M059J (cell line): ENCODE measurements at places on chromosomes 1 and 21. TPM values are rescaled to one million over a fixed set of nuclear protein-coding genes. Genes with fewer than 3 reads are reported as not detected.

The ASB17 gene
- total RNA-seq: not detected in 2 replicates

The BRINP2 gene
- total RNA-seq: 0.17 TPM in 1 of 2 replicates, not detected in the other

The SPRR2F gene
- not detected in 2 replicates for total RNA-seq

The EVA1C gene
- total RNA-seq: 8.1 and 10.4 TPM in 2 replicates

The BARHL2 gene
- total RNA-seq: not detected in 2 replicates

The NBPF26 gene
- total RNA-seq: 9.7 and 23.7 TPM in 2 replicates

The ZNF648 gene
- not detected in 2 replicates for total RNA-seq

The RNF11 gene
- total RNA-seq: 195 and 237 TPM in 2 replicates

The PTGER3 gene
- 8.2 and 8.4 TPM in 2 replicates for total RNA-seq

The IL20 gene
- total RNA-seq: not detected in 2 replicates

The BMP8B gene
- total RNA-seq: 0.12 and 0.15 TPM in 2 replicates

The TINAGL1 gene
- 15.3 and 26.1 TPM in 2 replicates for total RNA-seq

The NUAK2 gene
- total RNA-seq: 6.7 and 8.4 TPM in 2 replicates

The PROX1 gene
- 0.02 and 0.17 TPM in 2 replicates for total RNA-seq

The SPRR4 gene
- total RNA-seq: not detected in 2 replicates

The HES4 gene
- 44.1 and 51.8 TPM in 2 replicates for total RNA-seq

The NOS1AP gene
- 0.76 and 0.79 TPM in 2 replicates for total RNA-seq

The NFYC gene
- 24.9 and 38.1 TPM in 2 replicates for total RNA-seq

The ZNF672 gene
- total RNA-seq: 15.0 and 16.4 TPM in 2 replicates

The MAB21L3 gene
- total RNA-seq: 0.10 TPM in 1 of 2 replicates, not detected in the other

The HTR1D gene
- 0.22 and 0.39 TPM in 2 replicates for total RNA-seq

The LENEP gene
- not detected in 2 replicates for total RNA-seq

The MPZ gene
- total RNA-seq: 0.62 and 0.89 TPM in 2 replicates

The LCE1B gene
- total RNA-seq: not detected in 2 replicates

The TNN gene
- total RNA-seq: not detected in 2 replicates

The RGS1 gene
- total RNA-seq: not detected in 2 replicates

The SH2D1B gene
- total RNA-seq: 0.05 and 0.71 TPM in 2 replicates

The PLA2G2D gene
- not detected in 2 replicates for total RNA-seq

The MEX3A gene
- total RNA-seq: 2.5 and 3.2 TPM in 2 replicates

The ADAMTS1 gene
- 58.6 and 94.4 TPM in 2 replicates for total RNA-seq

The TNFRSF4 gene
- not detected in 2 replicates for total RNA-seq

The EBNA1BP2 gene
- 150 and 165 TPM in 2 replicates for total RNA-seq

The UBXN10 gene
- total RNA-seq: not detected in 2 replicates

The RNU1-1 gene
- not detected in 2 replicates for total RNA-seq

The AKR7A3 gene
- 0.37 TPM in 1 of 2 replicates, not detected in the other for total RNA-seq

The FCRL6 gene
- not detected in 2 replicates for total RNA-seq

The SPRR2B gene
- not detected in 2 replicates for total RNA-seq

The CEP170 gene
- total RNA-seq: 41.6 and 59.6 TPM in 2 replicates

The LRRC71 gene
- total RNA-seq: not detected in 2 replicates

The FAM43B gene
- 3.5 and 5.0 TPM in 2 replicates for total RNA-seq

The LRRC39 gene
- 0.07 and 0.20 TPM in 2 replicates for total RNA-seq

The DMBX1 gene
- not detected in 2 replicates for total RNA-seq

The GJB3 gene
- total RNA-seq: 0.57 and 1.9 TPM in 2 replicates

The AZIN2 gene
- 0.20 and 2.8 TPM in 2 replicates for total RNA-seq

The TDRD5 gene
- not detected in 2 replicates for total RNA-seq

The TTLL7 gene
- total RNA-seq: 5.7 and 13.4 TPM in 2 replicates

The DNM3 gene
- total RNA-seq: 2.1 and 3.1 TPM in 2 replicates

The CCDC27 gene
- total RNA-seq: not detected in 2 replicates

The IL12RB2 gene
- total RNA-seq: 0.30 and 0.62 TPM in 2 replicates
